Stimulated activated effector memory CD8-positive, alpha-beta T cell treated with anti-CD3 and anti-CD28 coated beads, Interleukin-12 subunit alpha, Interleukin-12 subunit beta, amount 100 ng/mL, for 72 hours (primary cell): ENCODE measurements at places on chromosomes 11 and 22.

DNA sequence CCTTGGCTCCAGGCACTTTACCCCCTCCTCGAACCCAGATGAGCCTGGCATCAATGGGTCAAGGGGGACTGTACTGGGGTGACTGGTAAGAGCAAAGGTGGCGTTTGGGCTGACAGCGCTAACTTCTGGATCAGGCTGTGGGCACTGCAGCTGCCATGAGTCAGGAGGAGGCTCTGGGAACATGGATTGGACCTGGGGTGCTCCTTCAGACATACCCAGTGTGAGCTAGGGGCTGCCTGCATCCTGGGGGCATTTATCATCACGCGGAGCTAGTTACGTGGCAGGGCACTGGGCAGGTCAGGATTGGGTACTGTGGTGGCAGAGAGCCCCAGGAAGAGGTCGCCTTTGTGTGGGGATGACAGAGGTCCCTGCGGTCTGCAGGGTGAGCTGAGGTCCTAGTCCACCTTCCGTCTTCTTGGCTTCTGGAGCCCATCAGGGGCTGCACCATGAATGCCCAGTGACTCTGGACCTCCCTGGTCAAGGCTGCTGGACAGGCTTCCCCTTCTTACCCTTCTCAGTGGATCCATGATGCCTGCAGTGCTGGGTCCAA lies 13.1 kb downstream of the GRIK4 start:
- DNase-seq: no peak

GRCh38 chr11:62493801-62494200 lies 52.8 kb downstream of the AHNAK start:
- DNase-seq: no peak

DNA sequence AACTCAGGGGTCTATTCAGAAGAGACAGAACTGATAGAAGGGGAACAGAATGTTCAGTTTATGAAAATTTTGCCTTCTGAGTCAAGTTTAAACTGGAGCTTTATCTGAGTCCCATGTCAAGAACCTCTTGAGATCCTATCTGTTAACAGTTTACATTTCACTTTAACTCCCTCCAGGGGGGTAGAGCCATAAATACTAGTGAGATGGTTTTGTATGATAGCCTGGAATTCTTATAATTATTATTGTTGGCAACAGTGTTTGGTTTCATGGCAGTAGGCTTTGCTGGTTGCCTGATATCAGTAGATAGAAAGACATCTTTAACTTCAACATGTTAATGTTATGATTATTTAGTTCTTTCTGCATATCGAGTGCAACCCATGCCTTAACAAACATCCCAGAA lies 498.5 kb downstream of the INSC start:
- no peak for DNase-seq

- no peak for DNase-seq
These were observed 97.9 kb upstream of the CD44 start for GRCh38 chr11:35041070-35041554.

DNA sequence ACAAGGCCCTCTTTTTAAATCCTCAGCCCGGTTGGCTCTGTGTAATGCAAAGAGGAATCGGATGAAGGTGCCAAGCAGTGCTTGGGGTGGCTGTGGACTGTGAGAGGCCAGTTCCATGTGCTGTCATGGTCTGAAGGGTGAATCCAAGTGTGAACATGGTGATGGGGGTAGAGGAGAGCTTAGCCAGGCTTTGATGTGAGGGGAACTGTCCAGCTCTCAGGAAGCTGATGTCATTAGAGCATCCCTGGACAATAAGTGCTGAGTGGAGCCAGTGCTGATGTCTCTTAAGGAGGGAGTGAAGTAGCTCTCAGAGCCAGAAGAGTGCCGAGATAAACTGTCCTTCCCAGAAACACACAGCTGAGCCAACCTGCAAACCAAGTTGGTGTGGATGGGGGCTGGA lies 53.6 kb downstream of the NAV2 start:
- DNase-seq: no peak

GRCh38 chr11:24356501-24356900 lies 140.4 kb upstream of the LUZP2 start:
- DNase-seq: no peak

GRCh38 chr11:62573006-62573591 lies 592 bp downstream of the EEF1G start:
- DNase-seq: peak; percentile 73

GRCh38 chr11:68840661-68841653 lies 759 bp downstream of the CPT1A start:
- peak; percentile 68 for DNase-seq

DNA sequence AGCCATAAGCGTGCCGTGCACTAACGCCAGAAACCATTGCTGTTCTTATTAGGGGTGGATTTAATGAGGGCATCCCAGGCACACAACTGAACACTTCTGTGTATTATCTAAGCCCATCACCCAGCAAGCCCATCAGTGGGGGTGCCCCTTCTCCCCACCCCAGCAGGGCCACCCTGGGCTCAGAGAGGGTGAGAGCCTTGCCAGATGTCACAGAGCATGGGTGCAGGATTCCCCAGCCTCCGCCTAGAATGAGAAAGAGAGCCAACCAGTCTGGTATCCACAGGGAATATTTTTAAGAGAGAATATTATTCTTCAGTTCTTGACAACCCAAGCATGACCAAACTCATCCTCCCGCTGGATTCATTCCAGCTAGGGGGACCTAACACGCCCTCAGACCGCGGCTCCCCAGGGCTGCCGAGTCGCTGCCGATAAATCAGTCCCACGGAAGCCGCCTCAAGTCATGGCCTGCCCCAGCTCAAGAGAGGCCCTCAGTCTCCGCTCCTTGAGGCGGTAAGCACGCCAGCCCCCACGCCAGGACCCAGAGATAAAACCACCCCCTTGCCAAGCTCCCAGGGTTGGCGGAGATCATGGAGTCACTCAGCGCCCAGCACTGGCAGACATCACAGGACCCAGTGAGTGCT lies 47.2 kb downstream of the MN1 start:
- DNase-seq: no peak

DNA sequence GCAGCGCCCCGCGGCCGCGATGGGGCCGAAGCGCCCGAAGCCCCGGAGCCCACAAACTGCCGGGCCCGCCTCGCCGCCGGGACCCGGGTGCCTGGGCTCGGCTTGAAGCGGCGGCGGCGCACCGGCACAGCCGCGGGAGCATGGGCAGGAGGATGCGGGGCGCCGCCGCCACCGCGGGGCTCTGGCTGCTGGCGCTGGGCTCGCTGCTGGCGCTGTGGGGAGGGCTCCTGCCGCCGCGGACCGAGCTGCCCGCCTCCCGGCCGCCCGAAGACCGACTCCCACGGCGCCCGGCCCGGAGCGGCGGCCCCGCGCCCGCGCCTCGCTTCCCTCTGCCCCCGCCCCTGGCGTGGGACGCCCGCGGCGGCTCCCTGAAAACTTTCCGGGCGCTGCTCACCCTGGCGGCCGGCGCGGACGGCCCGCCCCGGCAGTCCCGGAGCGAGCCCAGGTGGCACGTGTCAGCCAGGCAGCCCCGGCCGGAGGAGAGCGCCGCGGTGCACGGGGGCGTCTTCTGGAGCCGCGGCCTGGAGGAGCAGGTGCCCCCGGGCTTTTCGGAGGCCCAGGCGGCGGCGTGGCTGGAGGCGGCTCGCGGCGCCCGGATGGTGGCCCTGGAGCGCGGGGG lies 346 bp downstream of the FJX1 start:
- no peak for DNase-seq

DNA sequence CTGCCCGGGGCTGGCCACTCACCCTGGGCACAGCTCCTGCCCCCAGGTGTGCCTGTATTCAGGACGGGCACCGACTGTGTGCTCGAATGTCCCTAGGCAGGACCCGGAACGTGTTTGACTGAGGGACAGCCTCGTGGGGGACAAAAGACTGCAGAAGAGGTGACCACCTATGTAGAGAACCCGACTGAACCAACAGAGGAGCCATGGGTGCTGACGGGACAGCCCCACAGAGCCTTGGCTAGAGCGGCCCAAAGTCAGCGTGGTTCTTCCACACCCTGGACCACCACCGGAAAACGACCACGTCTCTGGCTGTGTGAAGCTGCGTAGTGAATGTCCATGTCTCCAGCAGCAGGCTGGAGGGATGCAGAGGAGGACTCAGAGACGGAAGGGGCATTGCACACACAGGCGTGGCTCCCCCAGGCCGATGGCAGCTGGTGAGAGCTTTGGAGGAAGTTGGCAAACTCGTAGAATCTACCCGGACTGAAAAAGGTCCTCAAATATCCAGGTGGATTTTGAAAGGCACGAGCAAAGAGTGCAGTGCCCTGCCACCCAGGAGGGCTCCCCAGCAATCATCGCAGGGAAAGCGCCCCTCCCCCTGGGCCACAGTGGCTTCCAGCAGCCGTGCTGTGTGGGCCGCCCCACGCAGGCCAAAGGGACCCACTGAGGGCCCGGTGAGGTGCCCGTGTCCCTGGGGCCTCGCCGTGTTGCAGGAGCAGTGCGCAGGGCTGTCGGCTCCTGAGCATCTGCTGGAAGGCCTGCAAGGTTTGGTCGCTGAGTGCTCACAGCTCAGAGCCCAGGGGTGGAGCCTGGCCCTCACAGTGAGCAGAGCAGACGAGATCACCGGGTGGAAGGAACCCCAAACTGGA lies 17.5 kb upstream of the MUC5B start:
- no peak for DNase-seq

DNA sequence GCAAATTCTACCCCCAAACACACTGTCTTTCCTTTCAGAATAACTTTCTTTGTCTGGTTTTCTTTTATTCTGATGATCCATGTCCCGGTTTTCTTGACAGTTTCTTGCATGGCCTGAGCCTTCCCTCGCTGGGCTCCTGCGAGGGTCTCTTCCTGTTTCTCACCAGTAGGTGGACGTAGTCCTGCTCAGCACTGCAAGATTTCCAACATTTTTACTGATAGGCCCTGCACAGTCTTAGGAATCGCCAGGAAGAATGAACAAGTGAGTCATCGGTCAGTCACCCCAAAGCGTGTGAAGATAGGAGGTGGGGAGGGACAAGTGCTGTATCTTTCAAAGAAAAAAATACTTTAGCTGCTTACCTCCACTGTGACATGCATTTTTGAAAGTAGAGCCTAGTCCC lies 16.9 kb upstream of the KIRREL3 start:
- DNase-seq: no peak

- no peak for DNase-seq
These were observed 319.7 kb upstream of the CTSC start for GRCh38 chr11:88657076-88657738.

- peak; percentile 28 for DNase-seq
These were observed 40.7 kb downstream of the SFI1 start for GRCh38 chr22:31537019-31537535.

DNA sequence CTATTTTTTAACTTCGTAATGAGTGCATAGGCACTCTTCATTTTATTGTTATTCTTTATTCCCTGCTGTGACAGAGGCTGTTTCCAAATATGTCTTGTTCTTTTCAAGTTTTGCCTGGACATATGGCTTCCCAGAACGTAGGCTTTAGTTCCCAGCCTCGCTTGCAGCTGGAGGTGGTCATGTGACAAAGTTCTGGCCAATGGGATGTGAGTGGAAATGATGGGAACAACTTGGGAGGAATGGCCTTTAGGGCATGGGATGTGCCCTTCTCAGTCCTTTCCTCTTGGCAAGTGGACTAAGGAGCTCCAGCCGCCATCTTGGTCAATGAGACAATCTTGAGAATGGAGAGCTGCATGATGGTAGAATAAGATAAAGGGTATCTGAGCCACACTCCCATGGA lies 70.8 kb upstream of the EIF3D start:
- DNase-seq: no peak

- peak; percentile 85 for DNase-seq
These were observed 6.3 kb downstream of the FXYD2 start for GRCh38 chr11:117818041-117818873.

GRCh38 chr11:120950880-120951279 lies 73.0 kb upstream of the TBCEL start:
- DNase-seq: no peak

DNA sequence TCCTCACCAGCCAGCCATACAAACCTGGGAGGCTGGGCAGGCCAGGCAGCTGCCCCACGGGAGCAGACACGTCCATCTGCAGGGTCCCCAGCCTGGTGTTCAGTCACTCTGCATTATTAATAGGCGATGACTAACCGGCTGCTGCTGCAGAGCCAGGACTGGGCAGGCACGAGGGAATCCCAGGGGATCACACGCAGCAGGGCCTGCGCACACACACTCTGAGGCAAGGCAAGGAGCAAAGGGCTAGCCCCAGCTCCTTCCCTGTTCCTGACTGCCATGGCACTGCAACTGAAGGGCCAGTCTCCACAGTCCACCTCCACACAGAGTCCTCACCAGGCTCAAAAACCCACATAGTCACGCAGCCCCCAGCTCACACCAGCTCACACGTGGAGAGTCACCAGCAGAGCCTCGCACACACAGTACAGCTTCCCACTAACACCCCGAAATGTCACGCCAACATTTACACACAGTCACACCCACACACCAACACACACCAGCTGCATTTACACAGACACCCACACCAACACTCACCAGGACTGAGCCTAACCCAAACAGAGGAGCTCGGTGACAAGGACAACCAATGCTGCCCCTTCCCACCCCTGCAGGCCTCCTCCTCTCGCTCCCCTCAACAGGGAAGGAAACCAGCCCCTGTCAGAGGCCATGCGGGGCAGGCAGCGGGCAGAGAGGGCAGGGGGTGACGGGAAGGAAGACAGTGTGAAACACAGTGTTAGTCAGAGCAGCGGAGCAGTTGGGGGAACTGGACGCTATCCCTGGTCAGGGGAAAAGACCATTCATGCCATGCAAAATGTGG lies 47.3 kb downstream of the NRXN2 start:
- DNase-seq: no peak

- no peak for DNase-seq
These were observed 330.6 kb upstream of the ZC3H12C start for GRCh38 chr11:109762546-109762945.

GRCh38 chr11:79377406-79377805 lies 63.4 kb downstream of the TENM4 start:
- no peak for DNase-seq

DNA sequence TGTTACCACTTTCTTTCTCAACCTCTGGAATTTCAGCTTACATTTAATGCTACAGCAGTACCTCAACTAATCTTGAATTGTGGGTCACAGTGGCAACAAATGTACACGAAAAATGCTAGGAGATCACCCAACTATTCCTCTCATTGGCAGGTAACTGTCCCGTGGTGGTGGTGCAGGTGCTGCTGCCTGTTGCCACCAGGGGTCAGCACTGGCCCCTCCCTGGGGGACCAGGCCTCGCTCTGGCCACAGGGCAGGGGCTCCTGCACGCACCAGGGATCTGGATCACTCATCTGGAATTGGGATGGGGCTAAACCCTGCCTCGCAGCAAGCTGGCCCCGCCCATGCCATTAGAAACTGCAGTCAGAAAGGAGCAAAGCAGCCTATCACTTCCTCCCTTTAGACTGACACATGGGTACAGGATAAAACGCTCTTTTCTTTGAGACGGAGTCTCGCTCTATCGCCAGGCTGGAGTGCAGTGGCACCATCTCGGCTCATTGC lies 6.9 kb upstream of the POLDIP3 start:
- peak; percentile 48 for DNase-seq

GRCh38 chr11:125163431-125164063 lies 1.0 kb upstream of the PKNOX2 start:
- no peak for DNase-seq

DNA sequence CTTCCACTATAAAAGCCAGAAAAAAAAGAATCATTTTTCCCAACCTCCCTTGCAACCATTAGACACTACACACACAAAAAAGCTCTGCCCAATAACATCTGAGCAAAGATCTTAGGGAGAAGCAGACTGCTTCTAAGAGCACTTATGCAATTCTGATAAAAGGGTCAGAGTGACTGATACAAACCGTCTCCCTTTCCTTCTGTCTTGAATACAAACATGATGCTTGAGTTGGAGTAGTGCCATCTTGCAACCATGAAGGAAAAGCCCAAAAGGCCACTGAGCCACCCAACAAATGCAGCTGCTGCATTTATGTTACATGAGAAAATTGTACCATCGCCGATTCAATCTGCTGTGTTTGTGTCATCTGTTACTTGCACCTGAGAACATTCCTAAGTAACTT lies 47.6 kb upstream of the EED start:
- no peak for DNase-seq

- DNase-seq: no peak
These were observed 24.7 kb downstream of the EXT2 start for GRCh38 chr11:44120169-44120568.
